ENCODE measurements at places on chromosomes 2 and 18.
A peak's percentile ranks its signal among the peaks of the same experiment; 100 is the strongest.

- peak; percentile 53 for DNase-seq
Observed at GRCh38 chr18:45248240-45248903, 366.9 kb upstream of the SLC14A2 start.

GRCh38 chr18:12442946-12443345, 35.2 kb downstream of the PRELID3A start:
- DNase-seq, result no peak

DNA sequence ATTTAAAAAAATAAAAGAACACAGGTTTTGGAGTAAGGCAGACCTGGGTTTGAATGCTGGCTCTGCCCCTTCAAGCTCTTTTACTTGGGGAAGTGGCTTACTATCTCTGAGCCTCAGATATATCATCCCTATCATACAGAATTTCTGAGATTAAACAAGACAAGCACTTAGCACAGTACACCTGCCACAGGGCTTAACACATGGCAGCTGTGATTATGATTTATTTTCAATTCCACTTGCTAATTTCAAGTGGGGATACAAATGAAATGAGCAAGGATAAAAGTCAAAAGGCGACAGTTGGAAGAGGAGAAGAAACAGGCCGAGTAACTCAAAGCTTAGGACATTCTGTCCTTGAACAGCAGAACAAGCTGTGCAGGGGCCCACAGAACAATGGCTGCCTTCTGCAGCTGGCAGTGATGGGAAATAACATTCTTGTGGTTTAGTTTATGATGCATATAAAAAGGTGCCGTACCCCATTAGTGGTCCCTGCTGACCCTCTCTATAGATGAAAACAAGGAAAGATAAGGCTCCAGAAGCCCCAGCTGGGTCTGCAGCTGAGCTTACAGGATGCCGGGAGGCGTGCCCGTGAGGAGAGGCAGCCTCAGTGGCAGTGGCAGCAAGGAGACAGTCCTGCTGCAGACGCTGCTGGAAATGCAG, 45.3 kb downstream of the KIF3C start:
- DNase-seq, result no peak

- DNase-seq, result no peak
Observed at GRCh38 chr18:7898181-7898580, 331.1 kb downstream of the PTPRM start.

DNA sequence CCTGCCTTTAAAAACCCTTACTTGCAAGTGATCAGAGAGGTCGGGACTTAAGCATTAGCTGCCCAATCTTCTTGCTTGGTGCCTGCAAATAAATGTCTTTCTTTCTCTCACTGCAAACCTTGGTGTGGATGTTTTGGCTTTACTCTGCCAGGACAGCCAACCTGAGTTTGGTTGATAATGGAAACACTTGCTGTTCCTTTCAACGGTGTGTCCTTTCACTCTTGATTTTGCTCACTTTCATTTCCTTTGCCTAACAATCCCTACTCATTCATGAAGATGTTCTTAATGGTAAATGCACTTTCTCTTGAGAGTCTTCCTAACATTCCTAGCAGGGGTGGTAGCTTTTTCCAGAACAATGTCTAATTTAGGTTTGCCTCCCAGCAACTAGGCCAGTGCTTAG, 366.2 kb downstream of the HRH4 start:
- no peak for DNase-seq

DNA sequence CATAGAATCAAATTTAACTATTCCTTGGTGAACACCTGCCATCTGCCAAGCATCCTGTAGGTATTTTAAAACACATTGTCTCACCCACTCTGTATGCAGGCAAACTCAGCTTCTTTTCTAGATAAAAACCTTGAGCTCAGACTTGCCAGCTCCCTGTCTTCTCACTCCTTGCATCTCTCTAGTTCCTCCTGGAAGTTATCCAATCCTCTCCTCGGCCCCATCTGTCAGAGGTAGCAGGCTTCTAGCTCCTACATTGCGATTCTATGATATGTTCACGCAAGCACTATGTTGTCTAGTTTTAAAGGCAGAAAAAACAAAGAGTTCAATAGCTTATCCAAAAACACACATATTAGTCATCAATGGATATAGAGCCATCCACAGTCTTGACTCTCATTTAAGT, 67.0 kb upstream of the APCDD1 start:
- DNase-seq, result no peak

- DNase-seq, result peak; percentile 44
Observed at GRCh38 chr2:175203621-175204496, 22.3 kb upstream of the ATP5MC3 start.

GRCh38 chr2:232026910-232027309, 65.4 kb downstream of the DIS3L2 start:
- no peak for DNase-seq

DNA sequence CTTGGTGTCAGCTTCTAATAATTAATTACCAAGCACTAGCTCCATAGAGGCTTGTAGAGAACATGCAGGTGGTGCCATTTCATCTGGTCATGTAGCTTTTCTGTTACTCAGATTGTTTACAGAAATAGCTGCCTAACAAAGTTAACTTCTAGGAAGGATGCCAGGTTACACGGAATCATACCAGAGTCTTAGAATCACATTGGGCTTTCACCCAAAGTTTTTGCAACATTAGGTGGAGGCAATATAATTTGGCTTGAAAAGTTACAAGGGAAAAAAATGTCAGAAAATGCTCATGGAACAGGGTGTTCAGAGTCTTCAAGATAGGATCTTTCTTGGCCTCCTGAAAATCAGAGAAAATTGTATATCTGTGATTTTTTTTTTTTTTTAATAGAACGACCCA, 135.6 kb downstream of the ARHGAP15 start:
- no peak for DNase-seq

DNA sequence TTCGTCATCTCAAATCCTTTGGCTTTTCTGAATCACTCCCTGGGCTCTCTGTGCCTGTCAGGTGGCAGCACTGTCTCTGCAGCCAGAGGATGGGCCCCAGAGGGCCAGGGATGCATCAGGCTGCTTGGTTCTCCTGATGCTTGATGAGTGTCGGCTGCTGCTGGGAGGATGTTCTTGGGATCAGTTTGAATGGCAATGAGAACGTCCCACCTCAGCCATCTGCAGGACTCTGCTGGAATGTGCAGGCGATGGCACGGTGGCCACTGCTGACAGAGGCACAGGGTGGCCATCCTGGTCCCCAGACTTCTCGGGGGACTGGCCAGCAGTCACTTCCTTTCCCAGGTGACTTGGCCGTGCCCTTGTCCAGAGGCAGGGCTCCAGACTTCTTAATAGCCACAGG, 146.0 kb downstream of the FAM210A start:
- no peak for DNase-seq

- no peak for DNase-seq
Observed at GRCh38 chr2:47888581-47889280, 17.6 kb downstream of the FBXO11 start.

DNA sequence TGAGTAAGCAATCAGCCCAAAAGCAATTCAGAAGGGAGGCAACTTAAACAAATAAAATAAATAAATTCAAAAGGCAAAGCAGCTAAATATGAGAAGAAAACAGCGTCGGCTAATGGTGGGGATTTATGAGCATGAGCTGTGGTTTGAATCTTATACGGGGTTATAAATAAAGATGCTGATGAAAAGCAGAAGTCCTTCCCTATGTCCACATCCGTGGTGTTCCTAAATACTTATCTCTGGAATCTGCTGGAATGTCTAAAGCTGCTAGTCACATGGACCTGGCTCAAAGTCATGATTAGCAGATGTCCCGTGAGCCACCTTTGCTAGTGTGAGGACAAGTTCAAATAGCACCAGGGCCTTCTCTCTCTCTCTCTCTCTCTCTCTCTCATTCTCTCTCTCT, 33.8 kb downstream of the SMIM21 start:
- DNase-seq, result no peak

GRCh38 chr2:83531206-83531826, 927.8 kb downstream of the SUCLG1 start:
- DNase-seq, result no peak

GRCh38 chr2:229601396-229601795, 113.0 kb downstream of the DNER start:
- DNase-seq, result no peak

DNA sequence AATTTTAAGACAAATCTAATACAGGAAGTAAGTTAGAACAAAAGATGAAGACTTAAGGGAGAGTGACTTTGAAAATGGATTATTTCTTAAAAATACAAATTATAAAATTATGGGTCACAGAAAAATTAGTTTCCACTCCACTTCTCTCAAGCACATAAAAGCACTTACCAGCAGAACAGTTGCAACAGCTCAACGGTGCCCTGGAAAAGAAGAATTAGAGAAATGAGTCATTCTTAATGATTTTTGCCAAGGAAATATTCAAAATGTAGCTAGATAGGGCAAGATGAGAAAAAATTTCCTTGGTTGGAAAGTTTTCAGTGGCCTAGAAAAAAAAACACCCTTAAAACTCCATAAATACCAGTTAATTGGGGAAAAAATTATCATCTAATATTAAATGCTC, 2185.6 kb upstream of the CELF4 start:
- no peak for DNase-seq

DNA sequence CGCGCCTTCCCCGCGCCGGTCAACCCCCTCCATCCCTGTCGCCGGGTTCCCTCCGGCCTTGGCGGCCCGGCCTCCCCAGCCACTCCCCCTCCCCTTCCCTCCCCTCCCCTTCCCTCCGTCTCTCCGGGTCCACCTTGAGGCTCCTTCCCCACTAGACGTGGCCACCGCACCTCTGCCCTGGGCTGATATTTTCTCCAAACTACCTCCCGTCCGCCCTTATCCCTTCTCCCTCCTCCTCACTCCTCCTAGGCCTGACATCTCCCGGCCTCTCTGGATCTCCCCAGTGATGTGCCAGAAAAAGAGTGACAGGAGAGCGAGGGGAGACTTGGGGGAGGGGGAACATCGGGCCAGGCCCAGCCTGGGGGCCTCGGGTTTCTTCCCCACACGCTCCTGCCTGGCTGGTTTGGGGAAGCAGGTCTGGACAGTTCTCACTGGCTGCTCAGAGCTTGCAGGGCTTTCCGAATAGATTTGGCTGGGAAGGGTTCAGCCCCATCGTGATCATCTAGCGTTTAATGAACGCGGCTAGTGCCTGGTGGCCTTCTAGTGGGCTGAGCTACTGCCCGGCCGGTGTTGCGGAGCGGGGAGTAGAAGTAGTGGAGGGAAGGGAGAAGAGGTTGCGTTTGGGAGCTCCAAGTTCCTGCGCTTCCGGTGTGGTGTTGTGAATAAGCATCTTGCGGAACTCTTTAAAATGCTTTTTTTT, 641 bp downstream of the MAPRE3 start:
- peak; percentile 29 for DNase-seq

GRCh38 chr18:63320123-63320974, 780 bp upstream of the BCL2 start:
- peak; percentile 92 for DNase-seq

DNA sequence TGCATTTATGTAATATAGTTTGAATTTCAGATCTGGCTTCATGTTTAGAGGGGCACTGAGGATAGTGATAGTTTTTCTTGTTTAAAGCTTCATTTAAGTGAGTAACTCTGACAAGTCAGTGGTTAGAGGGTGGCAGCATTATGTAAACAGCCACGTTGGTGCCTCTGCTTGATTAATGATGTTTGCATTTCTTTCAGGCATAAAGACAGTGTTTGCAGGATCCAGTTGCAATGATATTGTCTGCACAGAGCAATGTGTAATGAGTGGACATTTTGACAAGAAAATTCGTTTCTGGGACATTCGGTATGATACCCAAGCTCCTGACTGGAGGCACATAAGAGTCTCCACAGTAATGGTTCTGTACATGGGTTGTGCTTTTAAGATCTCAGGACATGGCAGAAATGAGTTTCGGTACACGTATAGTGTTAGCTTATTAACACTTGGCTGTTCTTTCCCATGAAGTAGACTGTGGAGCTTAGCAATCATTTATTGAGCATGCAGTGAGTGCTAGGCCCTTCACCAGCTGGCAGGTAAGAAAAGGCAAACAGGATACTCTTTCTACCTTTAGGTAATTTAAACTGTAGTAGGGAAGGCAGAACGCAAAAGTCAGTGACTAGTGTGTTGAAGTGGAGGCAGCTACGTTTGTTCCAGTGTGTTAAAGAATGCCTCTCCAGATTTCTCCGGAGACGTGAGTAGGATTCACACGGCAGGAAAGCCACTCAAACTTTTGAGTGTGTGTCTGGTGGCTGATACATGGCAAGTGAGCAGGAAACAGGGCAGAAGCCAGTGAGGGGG, 17.4 kb upstream of the SAG start:
- no peak for DNase-seq

DNA sequence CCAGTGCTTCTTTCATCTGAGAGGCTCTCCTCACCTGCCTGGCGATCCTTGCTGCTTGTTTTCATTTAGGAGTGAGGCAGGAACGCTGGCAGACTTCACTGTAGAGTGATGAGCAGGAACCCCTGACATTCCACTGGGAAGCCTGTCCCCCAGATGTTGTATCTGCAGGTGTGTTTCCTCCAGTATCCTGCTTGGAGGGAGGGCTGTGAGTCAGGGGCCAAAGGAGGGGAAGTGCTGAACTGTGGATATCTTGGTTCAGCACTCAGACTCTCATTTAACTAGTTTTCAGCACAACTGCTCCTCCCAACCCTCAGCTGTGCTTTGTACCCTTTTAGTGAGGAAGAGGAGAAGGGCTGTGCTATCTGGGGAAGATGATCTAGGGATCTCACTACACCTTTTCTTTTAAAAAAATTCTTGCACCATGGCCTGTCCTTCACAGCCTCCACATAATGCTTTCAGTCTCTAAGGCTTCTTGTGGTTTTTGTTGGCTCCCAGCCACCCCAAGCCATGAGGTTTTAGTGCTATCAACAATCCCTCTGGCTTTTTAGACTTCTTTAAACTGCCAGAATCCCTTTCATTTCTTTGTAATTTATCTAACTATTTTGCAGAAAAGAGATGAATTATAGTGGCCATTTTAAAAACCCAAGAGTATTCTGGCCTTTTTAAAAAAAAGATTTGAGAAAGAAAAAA, 11.2 kb downstream of the ANKAR start:
- DNase-seq, result peak; percentile 28

- no peak for DNase-seq
Observed at GRCh38 chr2:175726223-175726622, 275.8 kb downstream of the LNPK start.

- no peak for DNase-seq
Observed at GRCh38 chr2:12663306-12664037, 53.3 kb upstream of the TRIB2 start.

GRCh38 chr2:233689501-233689900, 3.2 kb upstream of the UGT1A6 start:
- no peak for DNase-seq

- DNase-seq, result no peak
Observed at GRCh38 chr2:211407076-211407475, 850.7 kb downstream of the CPS1 start.
